ENCODE measurements at places on chromosomes 4 and X.

DNA sequence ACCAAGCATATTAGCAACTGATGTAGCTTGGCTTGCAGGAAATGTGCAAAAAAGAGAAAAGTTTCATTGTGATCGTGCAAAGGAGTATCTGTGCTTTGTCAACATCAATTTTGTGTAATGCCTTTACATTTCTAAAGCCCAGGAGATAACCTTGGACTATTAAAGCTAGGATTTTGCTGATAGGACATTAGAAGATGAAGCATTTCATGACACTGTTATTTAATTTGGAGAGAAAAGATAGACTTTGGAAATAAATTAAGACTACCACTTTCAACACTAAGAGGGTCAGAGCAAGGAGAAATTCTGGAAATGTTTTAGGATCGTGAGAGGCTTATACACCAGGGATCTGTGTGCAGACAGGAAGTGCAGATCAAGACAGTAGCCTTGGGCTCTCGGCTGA is 120.6 kb upstream of the MID1 start:
- DNase-seq = no peak

DNA sequence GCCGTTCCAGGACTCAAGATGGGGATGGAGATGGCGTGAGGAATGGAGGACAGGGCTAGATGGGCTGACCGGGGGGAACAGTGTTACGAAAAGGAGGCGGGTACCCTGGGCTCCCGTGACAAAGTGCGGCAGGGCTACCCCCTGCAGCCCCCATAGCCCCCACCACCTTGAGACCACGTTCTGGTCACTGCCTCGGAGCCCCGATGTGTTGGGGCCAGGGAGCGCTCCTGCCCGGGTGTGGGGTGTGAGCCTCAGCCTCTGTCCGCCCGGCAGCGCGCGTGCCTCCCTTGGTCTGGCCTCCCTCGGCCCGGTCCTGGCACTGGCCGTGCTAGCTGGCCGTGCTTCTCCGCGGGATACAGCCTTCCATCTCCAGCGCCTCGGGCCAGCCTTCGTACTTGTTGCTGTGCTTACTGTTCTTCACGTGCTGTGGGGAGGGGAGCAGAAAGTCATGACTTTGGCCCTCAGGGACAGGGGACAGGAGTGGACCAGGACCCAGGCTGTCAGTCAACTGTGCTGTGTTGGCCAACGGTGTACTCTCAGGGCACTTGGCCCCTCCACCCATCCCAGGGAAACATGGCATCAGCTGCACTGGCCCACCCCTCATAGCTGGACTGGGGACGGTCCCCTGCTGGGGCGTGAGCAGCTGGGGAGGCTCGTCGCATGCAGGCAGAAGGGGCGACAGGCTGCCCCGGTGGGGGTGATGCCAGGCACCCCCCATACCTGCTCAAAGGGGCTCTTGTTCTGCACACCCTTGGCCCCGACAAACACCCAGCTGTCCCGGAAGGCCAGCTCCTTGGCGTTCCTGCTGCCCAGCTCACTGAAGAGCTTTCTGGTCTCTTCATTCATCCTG is 9.3 kb downstream of the FAM3A start:
- DNase-seq = no peak

DNA sequence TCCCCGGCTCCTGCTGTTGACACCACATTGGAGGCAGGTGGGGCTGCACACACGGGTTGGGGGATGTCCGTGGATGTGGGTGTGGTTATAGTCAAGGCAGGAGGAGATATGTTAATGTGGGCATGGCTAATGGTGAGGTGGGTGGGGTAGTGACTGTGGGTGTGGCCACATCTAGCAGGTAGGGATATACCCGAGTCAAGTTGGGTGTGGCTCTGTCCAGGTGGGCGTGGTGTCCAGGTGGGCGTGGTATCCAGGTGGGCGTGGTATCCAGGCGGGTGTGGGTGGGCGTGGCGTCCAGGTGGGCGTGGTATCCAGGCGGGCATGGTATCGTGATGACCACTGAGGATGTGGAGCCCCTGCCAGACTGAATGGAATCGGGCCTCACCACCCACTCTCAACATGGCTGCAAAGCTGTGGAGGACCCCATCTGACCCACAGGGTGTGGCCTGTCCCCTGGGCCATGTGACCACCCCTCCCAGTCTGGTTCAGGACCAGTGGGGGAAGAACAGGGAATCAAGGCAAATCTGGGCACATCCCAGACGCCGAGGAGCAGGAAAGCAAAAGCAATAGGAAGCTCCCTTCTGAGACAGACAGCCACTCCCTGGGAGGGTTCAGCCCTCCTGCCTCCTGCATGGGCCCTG is 21.0 kb downstream of the MAN2B2 start:
- no peak for DNase-seq

DNA sequence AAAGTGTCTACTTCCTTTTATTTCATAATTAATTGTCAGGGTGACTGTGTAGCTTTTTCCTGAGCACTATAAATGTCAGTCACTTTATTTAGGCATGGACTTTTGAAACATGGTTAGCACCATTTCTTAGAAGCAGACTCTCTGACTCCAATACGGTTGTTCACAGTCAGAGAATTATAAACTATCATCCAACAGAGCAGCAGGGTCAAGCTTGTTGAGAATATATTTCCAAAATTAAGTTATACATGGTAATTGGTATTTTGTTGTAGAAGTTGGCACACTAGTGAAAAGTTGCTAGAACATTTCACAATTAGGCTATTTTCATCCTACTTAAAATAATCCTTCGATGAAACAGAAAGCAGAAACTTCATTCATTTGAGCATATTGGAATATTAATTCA is 1155.5 kb upstream of the IGFBP7 start:
- DNase-seq = no peak

DNA sequence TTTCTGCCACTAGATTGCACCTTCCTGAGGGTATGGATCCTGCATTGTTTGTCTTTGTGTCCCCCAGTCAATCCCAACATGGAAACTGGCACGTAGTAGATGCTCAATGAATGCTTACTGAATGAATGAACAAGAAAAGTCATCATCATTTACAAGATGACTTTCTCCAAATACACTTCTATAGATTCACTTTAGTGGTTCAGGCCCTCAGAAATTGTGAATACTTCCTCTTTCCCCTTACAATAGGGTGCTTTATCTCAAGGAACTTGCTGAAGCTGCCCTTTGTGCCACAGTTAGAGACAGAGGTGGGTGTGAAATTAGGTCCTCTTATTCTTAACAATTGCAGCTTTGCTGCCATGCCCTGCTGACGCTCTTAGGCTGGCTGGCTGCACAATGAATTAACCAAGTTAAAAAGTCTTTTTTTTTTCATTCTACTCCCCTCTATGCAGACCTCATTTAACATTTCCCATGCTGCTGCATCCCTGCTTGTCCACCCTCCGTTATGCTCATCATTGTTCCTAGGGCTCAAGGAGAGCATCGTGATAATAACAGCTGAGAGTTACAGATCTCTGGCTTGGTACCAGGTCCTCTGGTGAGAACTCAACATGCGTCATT is 108.0 kb upstream of the ZNF518B start:
- DNase-seq = no peak

DNA sequence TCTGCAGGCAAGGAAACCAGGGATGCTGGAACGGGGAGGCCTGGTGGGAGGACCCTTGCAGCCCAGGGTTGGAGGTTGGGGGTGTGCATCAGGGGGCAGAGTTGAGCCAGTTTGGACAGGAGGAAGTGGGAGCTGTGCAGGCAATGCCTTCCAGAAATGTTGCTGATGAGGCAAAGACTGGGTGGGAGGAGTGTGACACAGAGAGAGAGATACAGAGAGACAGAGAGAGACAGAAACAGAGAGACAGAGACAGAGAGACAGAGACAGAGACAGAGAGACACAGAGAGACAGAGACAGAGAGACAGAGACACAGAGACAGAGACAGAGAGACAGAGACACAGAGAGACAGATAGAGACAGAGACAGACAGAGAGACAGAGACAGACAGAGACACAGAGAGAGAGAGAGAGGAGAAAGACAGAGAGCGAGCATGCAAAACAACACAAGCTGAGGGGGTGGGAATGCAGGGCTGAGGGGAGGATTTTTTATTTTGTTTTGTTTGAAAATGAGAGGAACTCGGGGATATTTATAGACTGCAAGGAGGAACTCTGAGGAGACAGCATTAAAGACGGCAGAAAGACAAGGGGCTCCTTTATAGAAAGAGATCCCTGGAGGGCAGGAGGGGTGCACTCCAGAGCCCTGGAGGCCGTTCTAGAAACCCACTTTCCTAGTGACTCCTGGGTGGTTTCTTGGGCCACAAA is 1.9 kb upstream of the HAUS3 start:
- DNase-seq = peak; percentile 56

DNA sequence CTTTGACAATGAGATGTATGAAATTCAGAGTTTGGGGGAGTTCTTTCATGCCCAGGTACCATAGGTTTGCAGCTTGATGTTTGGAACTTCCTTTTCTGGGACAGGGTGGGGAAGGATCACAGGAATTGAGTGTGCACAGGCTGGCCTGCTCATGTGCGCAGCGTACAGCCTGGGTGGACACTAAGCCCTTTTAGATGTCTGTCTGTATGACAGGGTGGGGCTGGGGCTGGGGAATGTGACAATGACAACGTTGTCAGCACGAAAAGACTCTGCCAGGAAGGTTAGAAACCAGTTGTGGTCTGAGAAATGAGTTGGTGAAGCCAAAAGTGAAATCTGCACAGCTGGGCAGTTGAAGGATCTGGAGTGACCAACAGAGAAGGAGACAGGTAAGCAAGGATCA is 47.4 kb downstream of the WWC2 start:
- DNase-seq = no peak

GRCh38 chrX:154136627-154137161 is 7.3 kb upstream of the OPN1LW start:
- DNase-seq = peak; percentile 5

GRCh38 chr4:139018501-139018900 is 2.9 kb downstream of the NOCT start:
- DNase-seq = no peak

- no peak for DNase-seq
Measured at GRCh38 chr4:119532319-119532718, 96.3 kb downstream of the PDE5A start.

GRCh38 chr4:47031011-47031678 is at the start of gene GABRB1:
GABRB1 (plus strand) TSS chr4:47031567.
- no peak for DNase-seq

DNA sequence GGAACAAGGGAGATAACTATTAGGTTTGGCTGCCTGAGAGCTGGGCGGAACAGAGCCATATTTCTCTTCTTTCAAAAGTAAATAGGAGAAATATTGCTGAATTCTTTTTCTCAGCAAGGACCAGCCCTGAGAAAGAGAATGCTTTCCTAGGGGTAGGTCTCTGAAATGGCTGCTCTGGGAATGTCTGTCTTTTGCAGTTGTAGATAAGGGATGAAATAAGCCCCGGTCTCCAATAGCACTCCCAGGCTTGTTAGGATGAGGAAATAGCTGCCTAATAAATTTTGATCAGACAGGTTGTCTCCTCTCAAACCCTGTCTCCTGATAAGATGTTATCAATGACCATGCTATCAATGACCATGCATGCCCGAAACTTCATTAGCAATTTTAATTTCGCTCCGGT is 207.8 kb upstream of the KIT start:
- DNase-seq = no peak

DNA sequence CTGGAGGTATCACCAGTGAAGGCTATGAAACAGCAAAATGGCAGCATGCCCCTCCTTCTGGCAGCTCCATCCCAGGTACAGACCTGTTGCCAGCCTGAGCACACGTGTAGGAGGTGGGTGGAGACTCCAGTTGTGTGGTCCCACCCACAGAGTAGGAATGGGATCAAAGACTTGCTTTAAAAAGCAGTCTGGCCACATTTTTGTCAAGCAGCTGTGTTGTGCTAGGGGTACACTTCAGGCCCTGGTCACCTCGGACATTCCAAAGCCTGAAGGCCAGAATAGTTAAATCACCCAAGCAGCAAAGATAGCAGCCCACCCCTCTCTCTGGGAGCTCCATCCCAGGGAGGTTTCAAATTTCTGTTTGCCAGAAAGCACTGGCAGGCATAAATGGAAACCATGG is 20.3 kb upstream of the AMBN start:
- DNase-seq = no peak

- DNase-seq = no peak
Measured at GRCh38 chr4:170323623-170324022, 233.9 kb upstream of the AADAT start.

DNA sequence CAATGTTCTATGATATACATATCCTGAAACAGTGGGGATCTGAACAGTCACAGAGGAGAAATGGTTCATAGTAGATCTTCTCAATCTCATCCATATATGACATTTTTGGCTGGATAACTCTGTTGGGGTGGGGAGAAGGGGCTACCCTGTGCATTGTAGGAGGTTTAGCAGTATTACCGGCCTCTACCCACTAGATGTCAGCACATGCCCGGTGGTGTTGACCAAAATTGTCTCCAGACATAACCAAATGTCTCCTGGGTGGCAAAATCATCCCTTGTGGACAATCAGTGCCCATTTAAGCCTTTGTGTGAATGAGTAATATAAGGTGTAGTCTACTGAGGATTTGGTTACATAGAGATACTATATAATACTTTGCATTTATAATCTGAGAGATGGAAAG is 89.9 kb downstream of the PLS3 start:
- peak; percentile 39 for DNase-seq

DNA sequence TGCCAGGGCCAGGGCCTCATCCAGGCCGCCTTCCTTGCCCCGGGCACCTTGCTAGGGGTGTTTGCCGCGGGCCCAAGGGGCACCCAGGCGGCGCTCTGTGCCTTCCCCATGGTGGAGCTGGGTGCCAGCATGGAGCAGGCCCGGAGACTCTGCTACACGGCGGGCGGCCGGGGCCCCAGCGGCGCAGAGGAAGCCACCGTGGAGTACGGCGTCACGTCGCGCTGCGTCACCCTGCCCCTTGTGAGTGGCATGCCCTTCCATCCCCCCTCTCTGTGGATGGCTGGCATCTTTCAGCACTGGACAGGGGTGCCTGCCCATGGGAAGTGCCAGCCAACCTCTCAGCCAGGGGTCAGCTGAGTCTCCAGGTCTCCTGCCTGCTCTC is 3.6 kb downstream of the PLXNB3 start:
- DNase-seq = no peak

DNA sequence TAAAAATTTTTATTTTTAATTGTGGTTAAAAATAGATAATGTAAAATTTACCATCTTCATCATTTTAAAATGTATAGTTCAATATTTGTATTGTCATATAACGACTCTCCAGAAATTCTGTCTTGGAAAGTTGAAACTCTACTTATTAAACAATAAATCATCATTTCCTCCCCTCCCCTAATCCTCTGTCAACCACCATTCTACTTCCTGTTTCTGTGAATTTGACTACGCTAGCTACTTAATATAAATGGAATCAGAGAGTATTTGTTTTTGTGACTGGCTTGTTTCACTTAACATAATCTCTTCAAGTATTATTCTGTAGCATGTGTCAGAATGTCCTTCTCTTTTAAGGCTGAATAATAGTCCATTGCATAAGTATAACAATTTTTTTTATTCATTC is 729.0 kb upstream of the AADAT start:
- DNase-seq = no peak

GRCh38 chrX:34656467-34656841 is 631 bp downstream of the TMEM47 start:
- no peak for DNase-seq

GRCh38 chr4:113657586-113658233 is 103.8 kb downstream of the CAMK2D start:
- no peak for DNase-seq

DNA sequence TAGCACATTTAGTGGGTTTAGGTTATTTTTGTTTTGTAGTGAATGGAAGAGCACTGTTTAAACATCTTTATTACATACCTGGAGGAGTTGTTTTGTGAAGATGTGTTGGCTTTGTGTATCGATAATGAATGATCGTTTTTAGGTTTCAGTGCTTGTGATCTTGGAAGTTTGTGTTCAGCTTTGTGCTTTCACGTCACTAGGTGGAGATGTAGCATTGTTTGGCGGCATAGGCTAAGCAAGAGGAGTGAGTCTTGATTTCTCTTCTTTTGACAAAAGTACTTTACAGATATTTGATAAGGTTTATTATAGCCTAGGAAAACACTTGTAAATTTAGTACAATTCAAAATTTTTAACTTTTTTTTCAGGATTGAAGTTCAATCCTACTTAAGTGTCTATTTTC is 50.4 kb downstream of the PDK3 start:
- peak; percentile 12 for DNase-seq

Measured in H4 (cell line).